ENCODE measurements at places on chromosomes 5 and 9. TPM values are rescaled to one million over a fixed set of nuclear protein-coding genes. Genes with fewer than 3 reads are reported as not detected.

GRCh38 chr5:66675406-66675805 lies 79.2 kb downstream of the MAST4 start:
- no peak overlapping the region for H3K27ac ChIP-seq
- no peaks in the 10 kb centered on the region for H3K27me3 ChIP-seq
- DNase-seq: no peak
- no peak overlapping the region for H3K4me3 ChIP-seq
- H3K4me1 ChIP-seq: peaks cover 35% of the 10 kb centered on the region

DNA sequence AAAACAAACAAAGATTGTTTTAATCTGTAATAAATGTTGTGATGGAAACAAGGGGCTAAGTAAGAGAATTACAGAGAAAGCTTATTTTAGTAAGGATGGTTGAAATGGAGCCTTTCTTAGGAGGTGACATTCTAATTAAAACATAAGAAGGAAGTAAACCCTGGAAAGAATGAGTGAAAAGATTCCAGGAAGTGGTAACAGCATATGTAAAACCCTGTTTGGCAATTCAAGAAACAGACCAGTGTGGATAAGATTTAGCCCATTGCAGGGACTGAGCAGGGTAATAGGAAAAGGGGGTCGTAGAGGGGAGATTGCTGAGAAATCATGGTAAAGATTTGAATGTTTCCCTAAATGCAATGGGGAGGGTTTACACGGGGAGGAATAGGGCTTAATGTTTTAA lies 21.6 kb upstream of the PIP5K1B start:
- H3K27ac ChIP-seq: no peak overlapping the region
- no peak overlapping the region for H3K4me3 ChIP-seq
- peaks cover 31% of the 10 kb centered on the region for H3K27me3 ChIP-seq
- no peak for DNase-seq
- no peaks in the 10 kb centered on the region for H3K36me3 ChIP-seq

DNA sequence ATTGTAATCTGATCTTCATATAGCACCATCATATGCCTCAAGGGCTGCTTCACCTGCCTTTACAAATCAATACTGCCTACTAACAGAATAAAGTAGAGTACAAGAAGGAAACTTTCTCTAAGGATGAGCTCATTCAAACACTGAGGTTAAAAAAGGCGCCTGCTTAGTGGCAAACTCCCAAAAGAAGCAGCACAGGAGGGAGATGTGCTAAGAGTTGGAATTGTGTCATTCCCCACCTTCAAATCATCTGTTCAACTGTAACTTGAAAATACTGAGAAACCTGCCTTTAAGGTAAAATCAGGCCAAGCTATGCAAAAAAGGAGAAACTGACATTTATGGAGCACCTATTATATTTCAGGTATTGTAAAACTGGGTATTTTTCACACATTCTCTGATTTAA lies 560.6 kb downstream of the PTPRD start:
- H3K27me3 ChIP-seq: peaks cover 6% of the 10 kb centered on the region
- peaks cover 13% of the 10 kb centered on the region for H3K4me1 ChIP-seq
- H3K27ac ChIP-seq: no peak overlapping the region
- DNase-seq: no peak
- no peaks in the 10 kb centered on the region for H3K36me3 ChIP-seq
- H3K4me3 ChIP-seq: no peak overlapping the region

GRCh38 chr9:120453792-120454191 lies 126.2 kb downstream of the CDK5RAP2 start:
- H3K27ac ChIP-seq: no peak overlapping the region
- no peaks in the 10 kb centered on the region for H3K4me1 ChIP-seq
- H3K36me3 ChIP-seq: peaks cover 27% of the 10 kb centered on the region
- DNase-seq: no peak
- no peak overlapping the region for H3K4me3 ChIP-seq

- DNase-seq: no peak
- H3K27me3 ChIP-seq: no peaks in the 10 kb centered on the region
- H3K4me3 ChIP-seq: no peak overlapping the region
- no peaks in the 10 kb centered on the region for H3K36me3 ChIP-seq
- no peak overlapping the region for H3K27ac ChIP-seq
- peaks cover 2% of the 10 kb centered on the region for H3K4me1 ChIP-seq
These were observed 558.5 kb downstream of the EFNA5 start for GRCh38 chr5:107112216-107112615.

The MYMK gene
- total RNA-seq: not detected

DNA sequence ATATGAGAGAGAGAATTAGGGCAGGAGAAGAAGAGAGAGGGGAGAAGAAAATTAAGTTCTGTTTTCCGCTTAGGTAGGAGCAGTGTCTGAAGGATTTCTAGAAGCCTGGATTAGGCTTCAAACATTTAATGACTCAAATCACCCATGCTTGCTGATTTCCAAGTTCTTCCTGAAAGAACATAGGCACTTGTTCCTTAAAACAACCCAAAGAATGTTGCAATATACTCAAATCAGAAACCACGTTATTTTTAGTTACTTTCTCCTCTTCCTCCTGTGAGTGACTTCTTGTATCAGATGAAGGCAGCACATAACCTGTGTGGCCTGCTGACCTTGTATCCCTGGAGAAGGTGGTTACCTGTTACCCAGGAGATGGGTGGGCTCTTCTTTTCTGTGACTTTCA lies 351.5 kb upstream of the KLF4 start:
- H3K27ac ChIP-seq: no peak overlapping the region
- no peaks in the 10 kb centered on the region for H3K4me1 ChIP-seq
- DNase-seq: no peak
